ENCODE measurements at places on chromosomes 7 and 10.

GRCh38 chr7:111082351-111082750 lies 8.6 kb upstream of the LRRN3 start:
- H3K4me3 ChIP-seq: no peak overlapping the region
- no peaks in the 10 kb centered on the region for H3K36me3 ChIP-seq
- no peak overlapping the region for H3K27ac ChIP-seq
- H3K27me3 ChIP-seq: no peaks in the 10 kb centered on the region

DNA sequence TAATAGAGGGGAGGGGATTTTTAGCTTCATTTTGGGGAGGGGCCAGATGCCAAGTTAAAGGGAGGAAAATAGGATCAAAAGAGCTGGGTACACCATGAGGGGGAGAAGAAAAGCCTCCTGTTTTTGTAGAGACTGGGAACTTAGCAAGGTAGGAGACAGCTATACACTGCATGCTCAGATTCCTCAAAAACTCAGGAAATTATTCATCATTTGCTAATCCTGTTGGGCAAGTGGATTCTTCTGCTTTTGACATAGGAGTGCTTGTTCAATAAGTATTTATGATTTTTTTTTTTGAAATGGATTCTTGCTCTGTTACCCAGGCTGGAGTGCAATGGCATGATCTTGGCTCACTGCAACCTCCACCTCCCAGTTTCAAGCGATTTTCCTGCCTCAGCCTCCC lies 73.4 kb downstream of the LYZL2 start:
- H3K4me1 ChIP-seq: no peaks in the 10 kb centered on the region
- H3K27me3 ChIP-seq: no peaks in the 10 kb centered on the region
- DNase-seq: no peak
- no peak overlapping the region for H3K4me3 ChIP-seq

GRCh38 chr10:132112611-132113010 lies 46.9 kb downstream of the JAKMIP3 start:
- H3K27me3 ChIP-seq: no peaks in the 10 kb centered on the region
- H3K36me3 ChIP-seq: no peaks in the 10 kb centered on the region
- H3K27ac ChIP-seq: no peak overlapping the region
- H3K4me1 ChIP-seq: no peaks in the 10 kb centered on the region
- no peak overlapping the region for H3K4me3 ChIP-seq
- DNase-seq: no peak

- no peak overlapping the region for H3K4me3 ChIP-seq
- H3K27me3 ChIP-seq: no peaks in the 10 kb centered on the region
- no peaks in the 10 kb centered on the region for H3K36me3 ChIP-seq
- no peak for DNase-seq
- H3K27ac ChIP-seq: no peak overlapping the region
- H3K4me1 ChIP-seq: no peaks in the 10 kb centered on the region
These were observed 40.0 kb downstream of the FANK1 start for GRCh38 chr10:125936331-125936730.

DNA sequence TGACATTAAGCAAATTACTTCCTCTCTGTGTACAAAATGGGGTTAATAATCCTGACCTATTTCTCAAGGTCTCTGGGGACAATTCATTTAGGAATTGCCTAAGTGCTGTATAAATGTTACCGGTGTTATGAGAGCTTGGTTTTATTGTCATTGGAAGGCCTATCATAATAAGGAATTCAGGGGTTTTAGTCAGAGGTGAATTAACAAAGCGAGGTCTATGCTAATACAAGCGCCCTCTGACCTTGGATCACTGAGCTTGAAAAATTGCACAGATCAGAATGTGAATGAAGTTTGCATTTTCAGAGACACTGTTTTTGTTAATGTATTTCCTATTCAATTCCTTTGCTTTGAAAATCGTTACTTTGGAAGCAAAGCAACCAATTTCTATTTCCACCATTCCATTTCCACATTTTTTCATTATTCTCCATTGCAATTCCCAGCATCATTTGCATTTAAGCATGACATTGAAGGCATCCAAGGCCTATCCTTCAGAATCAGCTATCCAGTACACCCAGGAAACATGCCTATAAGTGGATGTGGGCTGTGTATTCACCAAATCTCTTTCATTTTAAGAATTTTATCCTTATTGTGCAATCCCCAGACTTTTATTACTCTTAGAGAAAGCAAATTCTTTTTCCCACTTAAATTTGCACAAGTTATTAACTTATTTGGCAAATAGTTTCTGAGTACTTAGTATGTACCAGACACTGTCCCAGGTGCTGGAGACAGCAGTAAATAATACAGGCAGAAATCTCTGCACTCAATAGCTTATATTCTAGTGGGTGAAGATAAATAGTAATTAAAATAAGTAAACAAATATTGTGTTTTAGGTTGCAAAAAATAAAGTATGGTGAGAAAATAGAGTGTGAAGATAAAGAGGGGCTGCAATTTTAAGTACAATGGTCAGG lies 133.1 kb downstream of the NRCAM start:
- no peaks in the 10 kb centered on the region for H3K36me3 ChIP-seq
- no peak for DNase-seq
- no peak overlapping the region for H3K27ac ChIP-seq
- no peak overlapping the region for H3K4me3 ChIP-seq

GRCh38 chr7:17745610-17746009 lies 194.7 kb downstream of the SNX13 start:
- H3K4me1 ChIP-seq: no peaks in the 10 kb centered on the region
- DNase-seq: no peak
- no peaks in the 10 kb centered on the region for H3K27me3 ChIP-seq
- no peak overlapping the region for H3K4me3 ChIP-seq
- no peaks in the 10 kb centered on the region for H3K36me3 ChIP-seq
- no peak overlapping the region for H3K27ac ChIP-seq

- no peaks in the 10 kb centered on the region for H3K36me3 ChIP-seq
- H3K27me3 ChIP-seq: no peaks in the 10 kb centered on the region
- peak overlapping the region; percentile 60 for H3K27ac ChIP-seq
- H3K4me3 ChIP-seq: no peak overlapping the region
These were observed 99.9 kb downstream of the CUBN start for GRCh38 chr10:17029581-17030271.

Measured in breast epithelium (tissue), 4 donors.